ENCODE measurements at places on chromosomes 16 and 17.

DNA sequence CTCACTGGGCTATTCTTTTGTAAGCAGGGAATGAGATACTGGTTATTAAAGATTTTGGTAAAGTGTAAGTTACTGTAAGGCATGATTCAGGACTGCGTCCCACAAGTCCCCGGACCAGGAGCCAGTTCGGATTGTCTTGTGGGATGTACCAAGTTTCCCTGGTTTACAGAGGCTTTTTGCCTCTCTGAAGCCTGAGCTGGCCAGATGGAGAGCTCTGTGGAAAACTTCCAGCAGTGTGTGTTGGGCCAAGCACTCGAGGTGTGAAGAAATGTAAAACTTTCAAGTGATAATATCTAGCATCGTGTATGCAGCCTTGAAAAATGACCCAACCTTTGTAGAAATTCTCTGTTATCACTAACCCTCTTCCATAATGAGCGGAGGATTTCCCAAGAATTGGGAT, 2.4 kb downstream of the EPN2 start:
- DNase-seq, result no peak

DNA sequence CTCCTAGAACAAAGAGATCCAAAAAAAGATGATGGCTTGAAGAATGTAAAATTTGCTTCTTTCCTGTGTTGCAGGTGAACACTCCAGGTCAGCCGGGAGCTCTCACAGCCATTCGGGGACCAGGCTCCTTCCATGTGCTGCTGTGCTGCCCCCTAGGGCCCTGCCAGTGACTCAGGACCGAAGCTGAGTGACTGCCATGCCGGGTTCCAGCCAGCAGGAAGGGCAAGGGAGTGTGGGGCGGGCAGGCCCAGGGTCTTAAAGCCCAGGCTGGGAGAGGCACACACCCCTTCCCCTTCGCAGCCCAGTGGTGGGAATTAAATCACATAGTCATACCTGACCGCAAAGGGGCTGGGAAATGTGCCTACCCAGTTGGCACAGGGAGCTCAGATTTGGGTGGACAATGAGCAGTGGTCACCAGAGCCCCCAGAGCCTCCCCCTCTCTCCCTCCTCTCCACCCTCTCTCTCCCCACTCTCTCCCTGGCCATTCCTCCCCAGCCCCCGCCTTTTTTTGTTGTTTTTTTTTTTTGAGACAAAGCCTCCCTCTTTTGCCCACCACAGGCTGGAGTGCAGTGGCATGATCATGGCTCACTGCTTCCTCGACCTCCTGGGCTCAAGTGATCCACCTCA, 11.5 kb downstream of the EPOP start:
- DNase-seq, result no peak

DNA sequence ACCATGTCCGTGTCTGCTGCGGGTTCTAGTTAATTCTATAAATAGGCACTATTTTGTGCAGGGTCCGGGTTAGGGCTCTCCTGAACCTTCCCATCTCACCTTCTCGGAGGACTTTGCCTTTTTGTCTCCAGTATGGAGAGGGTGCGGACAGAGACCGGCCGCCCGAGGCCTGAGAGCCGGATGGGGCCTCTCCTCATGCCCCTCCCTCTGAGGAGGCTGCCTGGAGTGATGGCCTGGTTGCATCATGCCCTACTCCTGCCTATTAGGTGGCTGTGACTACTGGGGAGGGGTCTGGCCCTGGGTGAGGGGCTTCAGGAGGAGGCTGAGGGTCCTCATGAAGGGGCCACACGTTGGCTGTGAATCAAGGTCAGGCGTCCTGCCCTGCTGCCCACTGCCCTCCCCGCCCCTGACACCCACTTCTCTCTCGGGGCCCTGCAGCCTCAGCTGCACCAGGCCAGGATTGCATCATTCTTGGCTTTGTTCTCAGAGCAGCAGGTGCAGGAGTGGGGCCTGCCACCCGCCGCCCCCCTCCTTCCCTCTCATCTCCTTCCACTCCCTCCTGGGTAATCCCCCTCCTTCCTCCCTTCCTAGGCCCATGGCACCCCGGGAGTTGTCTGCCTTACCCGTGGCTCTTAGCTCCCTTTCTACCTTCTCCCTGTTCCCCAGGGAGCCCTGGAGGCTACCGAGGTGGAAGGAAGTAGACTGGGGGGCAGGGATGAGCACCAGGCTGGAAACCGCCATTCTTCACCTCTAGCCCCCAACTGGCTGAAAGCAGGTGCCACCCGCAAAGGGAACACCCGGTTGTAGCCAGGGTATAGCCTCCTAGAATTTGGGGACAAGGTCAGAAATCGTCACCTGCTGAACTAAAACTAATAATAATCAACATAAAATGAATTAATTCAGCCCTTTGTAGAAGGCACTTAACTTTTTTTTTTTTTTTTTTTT, 12.7 kb upstream of the ARHGAP23 start:
- DNase-seq, result no peak

DNA sequence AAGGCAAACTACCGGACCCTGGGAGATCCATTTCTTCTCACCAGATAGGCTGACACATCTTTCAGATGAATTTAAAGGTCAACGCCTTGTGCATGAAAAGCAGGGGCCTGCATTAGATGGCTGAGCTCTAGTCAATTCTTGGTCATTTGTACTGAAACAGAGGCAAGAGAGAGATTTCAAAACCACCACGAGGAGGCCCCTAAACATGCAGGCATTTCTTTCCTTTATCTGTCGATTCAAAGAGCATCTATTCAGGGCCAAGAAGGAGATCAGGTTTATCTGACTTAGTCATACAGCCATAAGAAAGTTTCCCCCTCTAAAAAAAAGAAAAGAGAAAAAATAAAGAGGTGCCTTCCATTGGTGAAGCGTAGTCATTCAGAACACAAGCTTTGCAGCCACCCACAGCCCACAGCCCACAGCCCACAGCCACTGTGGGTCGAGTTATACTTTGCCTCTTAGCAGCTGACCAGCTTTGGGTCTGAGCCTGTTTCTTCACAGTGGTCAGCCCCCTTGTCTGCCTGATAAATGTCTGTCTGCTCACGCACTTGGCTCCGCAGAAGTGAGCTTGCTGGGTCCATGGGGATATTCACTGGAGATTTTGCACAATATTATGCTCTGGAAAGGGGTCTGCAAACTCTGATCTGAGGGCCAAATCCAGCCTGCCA, 207.5 kb downstream of the CDH13 start:
- no peak for DNase-seq

GRCh38 chr16:53672461-53672860, 31.2 kb downstream of the RPGRIP1L start:
- no peak for DNase-seq

- no peak for DNase-seq
Measured at GRCh38 chr16:52709306-52709705, 162.4 kb upstream of the TOX3 start.

- DNase-seq, result no peak
Measured at GRCh38 chr17:37791447-37792399, 46.9 kb upstream of the HNF1B start.

DNA sequence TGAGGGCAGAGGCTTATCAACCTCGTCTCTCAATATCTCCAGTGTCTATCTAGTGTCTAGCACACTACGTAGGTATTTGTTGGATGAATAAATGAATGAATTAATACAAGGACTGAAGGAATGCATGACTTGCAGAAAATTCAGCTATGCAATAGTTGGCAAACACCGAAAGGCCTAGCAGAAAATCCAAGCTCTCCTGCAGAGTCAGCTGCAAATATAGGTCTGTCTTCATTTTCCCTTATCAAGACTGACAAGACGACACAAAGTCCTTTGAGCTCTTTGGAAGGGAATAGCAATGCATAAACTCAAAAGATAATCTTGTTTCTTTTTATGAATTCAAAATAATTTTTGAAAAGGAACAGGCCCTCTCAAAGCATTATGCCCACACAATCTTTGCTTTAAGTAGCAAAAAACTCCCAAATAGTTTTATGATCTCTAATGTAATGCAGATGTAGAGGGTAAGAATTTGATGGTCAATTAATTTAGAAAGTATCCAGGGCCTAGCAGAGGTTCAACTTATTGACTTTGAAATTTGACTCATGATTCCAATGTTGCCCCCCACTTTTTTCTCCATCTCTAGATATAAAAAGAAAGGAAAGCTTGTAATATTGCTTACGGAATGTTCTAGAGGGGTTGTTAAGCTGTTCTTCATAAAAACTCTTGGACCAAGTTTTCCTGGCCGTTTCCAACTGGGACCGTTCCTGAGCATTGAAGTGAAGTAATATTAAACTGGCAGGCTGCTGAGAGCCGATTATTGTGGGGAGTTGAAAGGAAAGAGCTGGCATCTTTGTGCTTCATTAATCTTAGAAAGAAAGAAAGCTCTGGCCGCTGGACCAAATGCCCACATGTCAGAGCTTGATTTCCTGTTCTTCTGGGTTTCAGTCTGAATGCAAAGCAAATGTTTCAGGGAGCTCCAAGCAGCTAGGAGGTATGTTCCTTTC, 227.3 kb downstream of the HS3ST3A1 start:
- no peak for DNase-seq

- DNase-seq, result no peak
Measured at GRCh38 chr16:66903544-66904427, 14.9 kb downstream of the CDH16 start.

DNA sequence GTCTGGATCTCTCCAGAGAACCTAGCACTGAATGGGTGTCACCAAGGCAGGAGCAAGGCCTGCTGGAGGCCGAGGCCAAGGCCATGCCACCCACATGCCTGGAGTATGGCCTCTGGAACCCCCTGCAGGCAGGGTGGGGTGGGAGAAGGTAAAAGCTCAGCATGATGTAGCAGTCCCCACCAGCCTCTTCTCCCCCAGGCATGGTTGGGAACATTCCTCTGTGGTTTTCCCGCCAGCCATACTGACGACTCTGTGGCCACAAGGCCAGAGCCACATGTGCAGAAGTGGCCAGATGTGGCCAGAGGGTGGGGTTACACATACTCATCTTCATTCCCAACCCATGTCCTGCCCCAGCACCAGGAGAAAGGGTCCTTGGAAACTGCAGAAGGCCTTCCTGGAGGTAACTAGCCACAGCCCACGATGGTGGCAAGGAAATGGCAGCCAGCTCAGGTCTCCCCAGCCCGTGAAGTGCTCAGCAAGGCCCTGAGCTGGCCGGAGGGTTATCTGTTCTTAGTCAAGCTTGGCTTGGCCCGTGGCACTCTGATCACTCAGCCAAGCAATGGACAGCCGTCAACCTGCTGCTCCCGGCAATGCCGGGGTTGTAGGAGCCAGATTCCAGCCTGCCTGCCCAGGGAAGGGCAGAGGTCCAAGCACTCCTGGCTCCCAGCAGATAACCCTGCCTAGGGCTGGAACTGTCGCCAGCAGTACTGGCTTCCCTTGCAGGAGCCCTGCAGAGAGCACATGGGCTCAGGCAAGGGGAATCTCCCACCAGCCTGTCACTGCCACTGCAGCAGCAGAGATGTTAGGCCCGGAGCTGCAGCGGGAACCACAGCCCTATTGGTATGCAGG, 26.1 kb downstream of the HDAC5 start:
- no peak for DNase-seq

DNA sequence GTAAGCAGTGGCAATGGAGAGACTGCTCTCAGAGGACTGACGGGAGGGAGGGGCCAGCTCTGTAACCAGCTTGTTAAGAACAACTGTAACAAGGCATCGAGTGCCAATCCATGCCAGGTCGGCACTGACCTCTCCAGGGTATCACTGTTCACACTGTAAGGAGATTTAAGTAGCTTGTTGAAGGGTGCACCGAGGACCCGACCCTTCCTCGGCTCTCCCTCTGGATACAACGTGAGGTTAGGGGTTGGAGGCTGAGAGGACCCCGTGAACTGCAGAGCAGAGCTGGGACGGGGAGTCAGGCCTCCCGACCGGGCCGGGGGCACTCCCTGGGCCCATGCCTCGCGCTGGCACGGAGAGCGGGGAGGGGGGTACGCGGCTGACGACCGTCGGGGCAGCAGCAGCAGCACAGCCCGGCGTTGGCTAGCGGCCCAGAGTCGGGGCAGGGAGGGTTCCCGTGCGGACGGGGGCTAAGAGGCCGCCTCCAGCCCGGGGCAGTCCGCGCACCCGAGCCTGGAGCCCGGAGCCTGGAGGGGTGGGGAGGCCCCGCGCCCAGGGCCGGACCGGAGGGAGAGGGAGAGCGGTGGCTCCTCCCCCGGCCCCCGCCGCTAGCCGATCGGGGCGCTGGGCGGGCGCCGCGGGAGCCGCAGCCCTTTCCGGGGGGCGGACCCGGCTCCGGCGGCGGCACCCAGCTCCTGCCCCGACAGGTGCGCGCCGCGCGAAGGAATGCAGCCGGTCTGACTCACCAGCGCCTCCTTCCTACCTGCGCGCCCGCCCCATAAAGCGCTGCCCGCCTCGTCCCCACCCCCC, at the start of gene ITGB4:
TSS of gene ITGB4 (plus strand) at position 804 of the 807 bp plus-strand sequence. CDS start 3,245 bp downstream, outside the sequence.
- no peak for DNase-seq

GRCh38 chr16:53052519-53053501, at the start of gene CHD9NB:
Gene CHD9NB (minus strand): TSS chr16:53052897. CDS start chr16:53044158, 8,739 bp downstream.
- DNase-seq, result no peak

DNA sequence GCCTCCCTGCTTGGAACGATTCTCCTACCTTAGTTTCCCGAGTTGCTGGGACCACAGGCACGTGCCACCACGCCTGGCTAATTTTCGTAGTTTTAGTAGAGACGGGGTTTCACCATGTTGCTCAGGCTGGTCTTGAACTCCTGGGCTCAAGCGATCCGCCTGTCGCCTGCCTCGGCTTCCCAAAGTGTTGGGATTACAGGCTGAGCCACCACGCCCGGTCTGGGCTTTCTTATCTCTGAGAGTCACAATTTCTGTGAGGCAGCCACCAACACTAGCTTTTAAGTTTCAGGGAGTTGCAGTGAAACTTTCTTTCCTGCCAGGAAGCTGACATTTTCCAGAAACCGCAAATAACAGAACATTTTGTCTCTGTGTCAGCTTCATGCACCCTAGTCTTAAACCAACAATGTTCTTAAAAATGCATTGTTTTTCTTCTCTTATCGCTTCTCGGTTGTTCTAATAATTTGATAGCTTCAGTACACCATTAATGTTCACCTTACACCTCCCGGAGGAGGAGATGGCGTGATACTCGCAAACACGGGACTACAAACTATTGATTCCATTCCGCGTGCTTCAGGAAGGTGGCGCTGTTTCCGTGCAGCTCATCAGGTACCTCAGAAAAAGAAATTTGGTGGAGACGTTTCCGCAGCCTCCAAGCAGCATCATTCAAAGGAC, 7.4 kb upstream of the DHRS7B start:
- no peak for DNase-seq

DNA sequence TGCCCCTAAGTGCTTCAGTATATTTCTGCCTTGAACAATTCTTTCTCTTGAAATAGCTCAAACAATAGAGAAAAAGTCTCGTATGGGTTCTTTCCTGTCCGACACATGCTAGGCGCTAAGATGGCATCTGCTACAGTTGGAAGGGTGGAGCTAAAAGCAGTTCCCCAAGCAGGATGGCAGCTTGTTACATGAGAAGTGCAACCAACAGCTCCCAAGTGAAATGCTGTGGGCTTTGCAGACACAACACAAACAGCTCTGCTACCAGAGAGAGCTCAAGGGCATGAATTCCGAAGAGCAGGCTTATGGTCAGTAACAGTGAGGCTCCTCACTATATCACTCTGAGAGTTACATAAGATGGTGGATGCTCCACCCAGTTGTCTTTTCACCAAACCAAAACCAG, 83.8 kb downstream of the VPS53 start:
- DNase-seq, result no peak

DNA sequence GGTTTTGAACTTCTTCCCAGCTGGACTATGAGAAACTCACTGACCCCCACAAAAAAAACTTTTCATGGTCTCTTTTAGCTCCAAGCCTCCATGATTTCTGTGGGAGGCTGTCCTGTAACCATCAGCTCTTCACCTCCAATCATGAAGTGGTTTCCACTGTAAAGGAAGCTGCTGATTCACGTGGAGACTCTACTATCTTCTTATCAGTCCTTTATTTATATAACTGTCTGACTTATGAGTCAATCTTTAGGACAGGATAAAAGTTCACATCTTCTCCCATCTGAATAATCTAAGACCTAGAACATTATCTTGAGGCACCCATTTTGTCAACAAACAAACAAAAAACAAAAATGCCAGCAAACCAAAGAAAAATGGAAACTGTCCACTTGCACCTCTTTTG, 409.9 kb downstream of the SLC39A11 start:
- DNase-seq, result no peak

Data from forelimb muscle (tissue), 1 donor.